Neural progenitor cell (in vitro differentiated cells): ENCODE measurements at places on chromosomes 6 and 20. TPM values are rescaled to one million over a fixed set of nuclear protein-coding genes. Genes with fewer than 3 reads are reported as not detected.

GRCh38 chr6:110761371-110761770 is 53.9 kb downstream of the CDK19 start:
- DNase-seq: no peak

The RUNX2 gene
- 0.09 and 0.19 TPM in 2 replicates for total RNA-seq

DNA sequence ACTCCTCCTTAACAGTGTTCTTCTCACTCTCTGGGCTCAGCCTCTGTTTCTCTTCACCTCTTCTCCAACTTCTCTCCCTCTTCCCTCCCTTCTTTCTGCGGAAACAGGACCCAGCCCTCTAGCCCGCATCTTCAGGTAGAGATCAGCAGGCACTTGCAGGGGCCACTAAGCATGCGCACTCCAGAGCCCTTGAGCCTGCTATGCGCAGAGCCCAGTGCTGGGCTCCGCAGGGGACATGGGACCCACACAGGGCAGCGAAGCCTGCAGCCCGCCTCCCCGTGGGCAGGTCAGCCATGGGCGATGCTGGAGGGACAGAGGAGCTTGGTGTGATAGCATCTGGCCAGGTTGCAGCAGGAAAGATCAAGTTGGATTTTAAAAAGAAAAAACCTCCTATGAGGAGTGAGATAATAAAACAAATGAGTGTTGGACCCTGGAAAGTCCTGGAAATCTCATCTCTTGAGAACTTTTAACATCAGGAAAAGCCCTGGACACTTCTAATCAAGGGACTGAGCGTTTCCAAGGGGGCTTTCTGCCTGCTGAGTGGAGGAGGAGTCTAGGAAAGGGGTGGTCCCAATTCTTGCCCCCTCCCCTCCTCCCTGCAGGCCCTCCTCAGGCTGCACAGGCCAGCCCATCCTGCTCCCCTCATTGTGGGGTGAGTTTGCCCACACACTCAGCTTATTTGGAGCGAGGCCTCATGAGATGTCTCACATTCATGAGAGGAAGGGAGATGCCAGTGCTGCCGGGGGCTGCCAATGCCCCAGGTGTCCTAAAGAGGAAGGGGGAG is 71.9 kb downstream of the MDGA1 start:
- peak; percentile 30 for DNase-seq

DNA sequence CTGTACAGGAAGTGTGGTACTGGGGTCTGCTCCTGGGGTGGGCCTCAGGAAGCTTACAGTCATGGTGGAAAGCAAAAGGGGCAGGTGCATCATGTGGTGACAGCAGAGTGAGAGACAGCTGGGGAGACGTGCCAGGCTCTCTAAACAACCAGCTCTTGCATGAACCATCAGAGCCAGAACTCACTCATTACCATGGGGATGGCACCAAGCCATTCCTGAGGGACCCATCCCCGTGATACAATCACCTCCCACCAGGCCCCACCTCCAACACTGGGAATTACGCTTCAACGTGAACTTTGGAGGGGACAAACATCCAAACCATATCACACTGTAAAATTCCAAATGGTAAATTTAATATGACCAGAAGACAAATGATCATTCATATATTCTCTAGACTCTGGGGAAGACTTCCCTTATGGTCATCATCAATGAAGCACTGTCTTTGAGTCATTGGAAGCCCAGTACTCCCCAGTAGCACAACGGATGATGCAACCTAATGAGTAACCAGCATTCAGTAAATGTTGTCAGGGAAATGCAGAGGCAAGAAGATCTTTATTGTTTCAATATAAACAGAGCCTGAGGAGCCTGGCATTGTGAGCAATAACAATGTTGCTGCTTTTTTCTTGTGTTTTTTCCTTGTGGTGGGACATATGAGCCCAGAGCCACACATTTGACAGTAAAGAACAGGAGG is 48.2 kb upstream of the RALY start:
- DNase-seq: no peak

DNA sequence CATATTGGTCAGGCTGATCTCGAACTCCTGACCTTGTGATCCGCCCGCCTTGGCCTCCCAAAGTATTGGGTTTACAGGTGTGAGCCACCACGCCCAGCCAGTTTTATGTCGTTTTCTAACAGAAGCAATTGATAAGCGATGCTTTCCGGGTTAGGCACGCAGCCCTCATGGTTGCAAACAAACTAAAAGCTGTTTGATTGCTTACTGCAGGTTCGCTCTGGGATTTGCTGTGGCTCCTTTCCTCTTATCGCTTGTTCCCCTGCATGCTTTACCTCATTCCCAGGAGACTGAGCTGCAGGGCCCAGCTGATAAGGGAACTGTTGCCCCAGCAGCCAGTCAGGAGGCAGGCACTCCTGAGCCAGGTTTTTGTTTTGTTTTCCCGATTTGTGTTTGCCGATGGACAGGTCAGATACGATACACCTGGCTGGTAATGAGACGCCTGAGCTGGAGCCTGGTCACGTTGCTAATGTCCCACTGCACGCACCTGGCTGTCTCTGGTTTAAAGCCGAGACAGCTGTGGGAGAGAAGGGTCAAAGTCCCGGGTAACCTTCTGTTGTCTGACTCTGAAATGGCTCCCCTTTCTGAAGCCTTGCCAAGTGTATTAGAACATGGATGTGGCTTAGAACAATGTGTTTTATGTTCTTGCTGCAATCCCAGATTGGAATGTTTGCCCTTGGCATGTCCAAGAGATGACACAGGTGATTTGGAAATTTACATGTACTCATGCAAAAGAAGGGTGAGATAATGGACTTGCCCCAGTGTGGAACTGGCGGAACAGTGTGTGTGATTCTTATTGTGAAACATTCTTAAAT is 19.9 kb downstream of the DSP start:
- DNase-seq: no peak

The VNN1 gene
- not detected in 2 replicates for total RNA-seq

GRCh38 chr6:153727885-153728284 is 311.2 kb upstream of the OPRM1 start:
- DNase-seq: no peak

The ULBP2 gene
- total RNA-seq: not detected in 2 replicates

The TBXT gene
- total RNA-seq: not detected in 2 replicates

The ARMC2 gene
- 2.9 and 3.7 TPM in 2 replicates for total RNA-seq
